ENCODE measurements at places on chromosomes 13 and 19.

GRCh38 chr19:2302319-2303210, 5.4 kb downstream of the LINGO3 start:
- no peak overlapping the region for H3K27ac ChIP-seq
- peak; percentile 79 for DNase-seq
- peaks cover 11% of the 10 kb centered on the region for H3K4me1 ChIP-seq
- no peaks in the 10 kb centered on the region for H3K36me3 ChIP-seq
- H3K27me3 ChIP-seq = peaks cover 16% of the 10 kb centered on the region

DNA sequence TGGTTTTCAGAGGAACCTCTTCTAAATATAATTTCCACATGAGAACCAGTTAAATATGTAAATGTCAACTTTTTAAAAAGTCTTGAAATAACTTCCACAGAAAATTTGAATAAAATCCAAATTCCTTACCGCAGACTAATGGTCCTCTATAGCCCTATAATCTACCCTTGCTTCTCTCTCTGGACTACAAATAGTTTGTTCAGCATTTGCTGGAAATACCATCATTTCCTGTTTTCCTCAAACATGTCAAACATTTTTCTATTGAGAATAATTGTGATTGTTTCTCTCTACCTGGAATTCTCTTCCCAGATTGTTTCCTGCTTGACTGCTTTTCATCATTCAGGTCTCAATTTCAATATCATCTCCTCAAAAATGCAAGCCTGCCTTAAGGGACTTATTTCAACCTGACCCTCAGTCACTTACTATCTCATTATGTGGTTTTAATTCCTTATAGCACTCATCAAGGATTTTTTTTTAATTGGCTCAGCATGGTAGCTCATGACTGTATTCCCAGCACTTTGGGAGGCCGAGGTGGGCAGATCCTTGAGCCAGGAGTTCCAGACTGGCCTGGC, 898.9 kb upstream of the MIR17HG start:
- H3K36me3 ChIP-seq = no peaks in the 10 kb centered on the region
- peaks cover 12% of the 10 kb centered on the region for H3K4me1 ChIP-seq
- H3K27ac ChIP-seq = no peak overlapping the region

DNA sequence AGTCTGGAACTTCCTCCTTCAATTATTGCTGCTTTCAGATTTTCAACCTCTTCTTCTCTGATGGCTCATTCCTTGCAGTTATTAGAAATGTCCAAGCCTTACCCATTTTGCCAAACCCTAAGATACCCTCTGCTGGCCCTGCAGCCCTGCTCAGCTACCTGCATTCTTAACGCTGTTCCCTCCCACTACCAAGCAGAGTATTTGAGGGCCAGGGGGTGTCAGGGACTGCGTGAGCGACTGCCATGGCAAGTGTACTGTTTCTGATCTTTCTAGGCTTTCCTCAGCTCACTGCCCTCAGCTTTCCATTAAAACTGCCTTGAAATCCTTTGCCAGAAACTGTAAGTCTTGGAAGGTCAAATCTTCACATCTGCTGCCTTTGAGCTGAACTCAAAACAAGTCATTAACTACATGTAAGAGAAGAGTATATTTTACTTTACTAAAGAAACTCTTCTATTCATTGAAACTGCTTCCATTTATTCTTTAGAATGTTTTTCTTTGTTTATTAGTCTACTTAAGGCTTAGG, 41.0 kb downstream of the HS6ST3 start:
- H3K27ac ChIP-seq = no peak overlapping the region
- DNase-seq = no peak
- no peak overlapping the region for H3K4me3 ChIP-seq
- H3K4me1 ChIP-seq = no peaks in the 10 kb centered on the region
- no peaks in the 10 kb centered on the region for H3K27me3 ChIP-seq

DNA sequence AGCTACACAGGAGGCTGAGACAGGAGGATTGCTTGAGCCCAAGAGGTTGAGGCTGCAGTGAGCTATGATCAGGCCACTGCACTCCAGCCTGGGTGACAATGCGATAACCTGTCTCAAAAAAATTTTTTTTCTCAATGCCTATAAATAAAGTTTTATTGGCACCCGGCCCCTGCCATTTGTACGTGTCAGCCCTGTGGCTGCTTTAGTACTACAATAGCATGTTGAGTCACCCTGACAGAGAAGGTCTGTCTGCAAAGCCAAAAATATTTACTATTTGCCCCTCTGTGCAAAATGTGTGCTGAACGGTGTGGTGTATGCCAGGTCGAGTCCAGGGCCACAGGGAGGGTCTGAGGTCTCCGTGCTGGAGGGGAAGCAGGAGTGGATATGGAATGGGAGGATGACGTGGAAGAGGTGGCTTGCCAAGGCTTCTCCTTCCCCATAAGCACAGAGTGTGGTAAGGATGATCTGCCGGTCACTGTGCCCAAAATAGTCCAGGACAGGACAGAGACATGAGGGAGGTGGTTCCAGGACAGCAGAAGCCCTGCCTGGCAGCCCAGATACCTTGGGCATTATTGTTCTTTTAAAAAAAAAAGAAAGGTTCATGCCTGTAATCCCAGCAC, 10.0 kb downstream of the NMRK2 start:
- no peaks in the 10 kb centered on the region for H3K4me1 ChIP-seq
- H3K36me3 ChIP-seq = no peaks in the 10 kb centered on the region
- H3K27ac ChIP-seq = no peak overlapping the region
- no peak for DNase-seq

DNA sequence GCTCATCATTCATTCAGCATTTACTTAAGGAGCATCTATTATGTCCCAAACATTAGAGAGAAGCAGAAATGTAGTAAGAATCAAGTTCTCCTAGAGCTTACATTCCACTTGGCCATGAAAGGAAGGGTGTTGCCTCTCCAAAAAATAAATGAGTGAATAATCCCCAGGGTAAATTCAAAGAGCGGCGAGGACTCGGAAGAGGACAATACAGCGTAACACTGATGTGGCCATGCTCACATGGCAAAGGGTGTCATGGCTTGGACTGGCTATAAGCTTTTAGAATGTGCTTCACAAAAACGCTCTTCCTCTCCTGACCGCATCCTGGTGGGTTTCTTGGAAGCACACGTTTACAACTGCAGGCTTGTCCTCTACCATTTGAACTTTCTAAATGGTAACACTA, 290.2 kb downstream of the IRS2 start:
- DNase-seq = no peak
- no peak overlapping the region for H3K27ac ChIP-seq
- no peaks in the 10 kb centered on the region for H3K36me3 ChIP-seq
- H3K4me3 ChIP-seq = no peak overlapping the region
- H3K4me1 ChIP-seq = peaks cover 4% of the 10 kb centered on the region
- H3K27me3 ChIP-seq = no peaks in the 10 kb centered on the region

DNA sequence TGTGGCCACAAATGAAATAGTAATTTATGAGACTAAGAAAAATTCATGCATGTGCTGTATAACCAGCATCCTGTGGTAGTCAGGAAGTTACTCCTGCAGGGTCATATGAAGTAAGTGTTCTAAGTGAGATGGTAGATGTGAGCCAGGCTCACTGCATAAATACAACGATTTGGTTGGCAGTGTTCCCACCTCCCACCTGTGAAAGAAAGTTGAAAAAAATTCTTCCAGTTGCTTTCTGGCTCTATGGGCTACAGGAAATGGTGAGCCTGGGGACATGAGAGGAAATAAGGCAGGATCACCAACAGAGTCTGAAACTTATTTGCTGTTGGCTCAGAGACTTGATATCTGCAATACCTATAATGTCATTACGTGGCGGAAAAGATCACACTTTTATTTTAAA, 301.7 kb upstream of the SPRY2 start:
- no peaks in the 10 kb centered on the region for H3K4me1 ChIP-seq
- no peak overlapping the region for H3K27ac ChIP-seq
- DNase-seq = no peak
- no peaks in the 10 kb centered on the region for H3K27me3 ChIP-seq

DNA sequence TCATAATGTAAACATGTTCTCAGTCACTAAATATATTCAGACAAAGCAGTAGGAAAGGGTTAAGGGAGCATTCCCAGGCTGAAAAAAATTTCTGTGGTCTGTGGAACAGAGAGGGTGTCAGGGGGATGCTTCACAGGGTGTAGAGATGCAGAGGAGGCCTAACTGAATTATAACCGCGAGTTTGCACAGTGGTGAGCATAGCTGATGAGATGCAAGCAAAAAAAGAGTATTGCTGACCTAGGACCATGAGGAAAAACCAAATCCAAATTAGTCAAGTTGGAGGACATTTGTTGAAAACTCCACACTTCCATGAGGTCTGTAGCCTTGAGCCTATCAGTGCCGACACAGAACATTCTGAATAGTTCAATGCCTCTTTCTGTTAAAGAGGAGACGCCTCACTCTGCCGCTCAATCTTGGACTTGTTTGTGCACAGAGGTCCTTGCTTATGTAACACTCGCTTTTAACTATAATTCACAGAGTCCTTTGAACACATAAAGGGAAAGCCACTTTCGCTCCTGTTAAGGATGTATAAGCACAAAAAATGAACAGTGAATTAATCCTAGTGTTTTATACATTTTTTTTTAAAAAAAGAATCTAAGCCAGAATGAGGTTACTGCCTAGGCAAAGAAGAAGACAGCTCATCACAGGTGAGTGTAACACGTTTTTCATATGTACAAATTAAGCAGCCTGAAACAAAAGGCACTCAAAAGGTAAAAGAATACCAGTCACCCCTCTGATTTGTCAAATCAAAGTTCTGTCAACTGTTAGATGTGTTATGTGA, 25.8 kb upstream of the INTS6 start:
- H3K36me3 ChIP-seq = no peaks in the 10 kb centered on the region
- no peak overlapping the region for H3K27ac ChIP-seq
- H3K4me1 ChIP-seq = no peaks in the 10 kb centered on the region
- no peak for DNase-seq
- no peaks in the 10 kb centered on the region for H3K27me3 ChIP-seq
- H3K4me3 ChIP-seq = no peak overlapping the region

DNA sequence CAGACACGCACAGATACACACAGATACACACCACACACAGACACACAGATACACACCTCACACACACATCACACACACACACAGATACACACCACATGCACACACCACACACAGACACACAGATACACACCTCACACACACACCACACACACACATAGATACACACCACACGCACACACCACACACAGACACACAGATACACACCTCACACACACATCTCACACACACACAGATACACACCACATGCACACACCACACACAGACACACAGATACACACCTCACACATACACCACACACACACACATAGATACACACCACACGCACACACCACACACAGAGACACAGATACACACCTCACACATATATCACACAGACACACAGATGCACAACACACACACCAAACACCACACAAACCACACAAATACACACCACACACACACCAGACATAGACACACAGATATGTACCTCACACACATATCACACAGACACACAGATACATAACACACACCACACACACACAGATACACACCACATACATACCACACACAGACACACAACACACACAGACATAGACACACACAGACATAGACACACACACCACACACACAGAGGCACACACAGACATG, 24.2 kb upstream of the SLC7A10 start:
- no peak overlapping the region for H3K4me3 ChIP-seq
- no peak for DNase-seq
- peaks cover 31% of the 10 kb centered on the region for H3K27me3 ChIP-seq
- no peaks in the 10 kb centered on the region for H3K4me1 ChIP-seq
- H3K36me3 ChIP-seq = no peaks in the 10 kb centered on the region

DNA sequence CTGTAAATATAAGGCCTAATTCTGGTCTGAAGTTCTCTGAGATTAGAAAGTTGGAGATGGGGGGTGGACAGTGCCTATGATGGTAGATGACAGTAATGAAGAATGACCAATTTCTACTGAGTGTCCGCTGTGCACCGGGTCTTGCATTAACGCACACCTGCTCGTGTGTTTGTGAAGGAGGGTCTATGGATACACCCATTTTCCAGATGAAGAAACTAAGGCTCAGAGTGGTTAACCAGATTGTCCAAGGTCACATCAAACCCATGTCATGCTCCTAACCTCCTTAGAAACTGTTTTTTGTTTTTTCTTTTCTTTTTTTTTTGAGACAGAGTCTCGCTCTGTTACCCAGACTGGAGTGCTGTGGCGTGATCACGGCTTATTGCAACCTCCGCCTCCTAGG, 13.7 kb downstream of the AXL start:
- H3K4me1 ChIP-seq = peaks cover 3% of the 10 kb centered on the region
- no peak for DNase-seq
- no peak overlapping the region for H3K4me3 ChIP-seq

DNA sequence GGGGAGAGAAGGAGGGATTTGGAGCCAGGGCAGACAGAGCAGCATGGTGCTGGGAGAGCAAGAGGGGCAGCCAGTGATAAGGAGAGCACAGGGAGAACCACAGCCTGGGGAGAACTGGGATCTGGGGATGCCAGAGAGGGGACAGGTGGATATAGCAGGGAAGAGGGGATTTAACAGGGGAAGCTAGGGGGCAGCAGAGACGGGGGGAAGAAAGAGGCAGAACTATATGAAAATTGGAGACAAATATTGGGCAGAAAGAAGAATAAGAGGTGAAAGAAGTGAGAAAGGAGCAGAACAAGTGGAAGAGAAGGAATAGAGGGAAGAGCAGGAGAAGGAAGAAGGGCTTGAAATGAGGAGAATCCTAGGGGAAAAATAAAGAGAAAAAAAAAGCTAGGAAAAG, 6.5 kb upstream of the ZNF528 start:
- no peak for DNase-seq
- H3K27ac ChIP-seq = no peak overlapping the region
- H3K4me3 ChIP-seq = no peak overlapping the region
- H3K4me1 ChIP-seq = no peaks in the 10 kb centered on the region
- peaks cover 18% of the 10 kb centered on the region for H3K36me3 ChIP-seq
- H3K27me3 ChIP-seq = no peaks in the 10 kb centered on the region

- no peaks in the 10 kb centered on the region for H3K27me3 ChIP-seq
- no peak overlapping the region for H3K27ac ChIP-seq
- DNase-seq = no peak
- no peaks in the 10 kb centered on the region for H3K36me3 ChIP-seq
- H3K4me1 ChIP-seq = no peaks in the 10 kb centered on the region
Measured at GRCh38 chr19:19741184-19741583, 8.3 kb upstream of the ZNF14 start.

- H3K4me3 ChIP-seq = no peak overlapping the region
- DNase-seq = no peak
- no peaks in the 10 kb centered on the region for H3K36me3 ChIP-seq
- no peak overlapping the region for H3K27ac ChIP-seq
- H3K4me1 ChIP-seq = no peaks in the 10 kb centered on the region
- H3K27me3 ChIP-seq = no peaks in the 10 kb centered on the region
Measured at GRCh38 chr13:95226050-95226449, 75.2 kb downstream of the ABCC4 start.

- H3K27me3 ChIP-seq = no peaks in the 10 kb centered on the region
- no peak for DNase-seq
- no peaks in the 10 kb centered on the region for H3K36me3 ChIP-seq
- peaks cover 72% of the 10 kb centered on the region for H3K4me1 ChIP-seq
Measured at GRCh38 chr13:97266332-97266731, 44.2 kb downstream of the MBNL2 start.

DNA sequence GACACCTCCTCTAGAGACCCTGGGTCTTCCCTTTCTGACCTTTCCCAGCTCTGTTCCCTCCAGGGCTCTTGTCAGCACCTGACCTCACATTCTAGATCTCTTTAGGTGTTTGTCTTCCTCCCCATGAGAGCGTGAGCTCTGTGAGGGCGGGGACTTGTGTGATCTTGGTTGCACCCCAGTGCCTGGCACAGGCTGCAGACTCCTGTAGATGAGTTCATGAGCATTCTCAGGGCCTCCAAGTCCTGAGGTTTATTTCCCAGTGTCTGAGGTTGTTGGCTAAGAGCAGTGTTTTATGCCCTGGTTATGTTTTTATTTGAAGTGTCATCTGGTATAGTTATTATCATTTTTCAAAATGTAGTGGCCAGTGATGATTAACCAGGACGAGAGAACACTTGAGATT, 596 bp downstream of the CEACAM4 start:
- H3K27ac ChIP-seq = no peak overlapping the region
- DNase-seq = no peak
- H3K4me1 ChIP-seq = peaks cover 2% of the 10 kb centered on the region
- H3K4me3 ChIP-seq = no peak overlapping the region
- no peaks in the 10 kb centered on the region for H3K27me3 ChIP-seq
- no peaks in the 10 kb centered on the region for H3K36me3 ChIP-seq

All from sigmoid colon (tissue), 7 donors.